Keratinocyte (primary cell): ENCODE measurements at places on chromosomes 5 and 9.

GRCh38 chr9:135827866-135828580, 79.3 kb downstream of the CAMSAP1 start:
- no peak for DNase-seq

DNA sequence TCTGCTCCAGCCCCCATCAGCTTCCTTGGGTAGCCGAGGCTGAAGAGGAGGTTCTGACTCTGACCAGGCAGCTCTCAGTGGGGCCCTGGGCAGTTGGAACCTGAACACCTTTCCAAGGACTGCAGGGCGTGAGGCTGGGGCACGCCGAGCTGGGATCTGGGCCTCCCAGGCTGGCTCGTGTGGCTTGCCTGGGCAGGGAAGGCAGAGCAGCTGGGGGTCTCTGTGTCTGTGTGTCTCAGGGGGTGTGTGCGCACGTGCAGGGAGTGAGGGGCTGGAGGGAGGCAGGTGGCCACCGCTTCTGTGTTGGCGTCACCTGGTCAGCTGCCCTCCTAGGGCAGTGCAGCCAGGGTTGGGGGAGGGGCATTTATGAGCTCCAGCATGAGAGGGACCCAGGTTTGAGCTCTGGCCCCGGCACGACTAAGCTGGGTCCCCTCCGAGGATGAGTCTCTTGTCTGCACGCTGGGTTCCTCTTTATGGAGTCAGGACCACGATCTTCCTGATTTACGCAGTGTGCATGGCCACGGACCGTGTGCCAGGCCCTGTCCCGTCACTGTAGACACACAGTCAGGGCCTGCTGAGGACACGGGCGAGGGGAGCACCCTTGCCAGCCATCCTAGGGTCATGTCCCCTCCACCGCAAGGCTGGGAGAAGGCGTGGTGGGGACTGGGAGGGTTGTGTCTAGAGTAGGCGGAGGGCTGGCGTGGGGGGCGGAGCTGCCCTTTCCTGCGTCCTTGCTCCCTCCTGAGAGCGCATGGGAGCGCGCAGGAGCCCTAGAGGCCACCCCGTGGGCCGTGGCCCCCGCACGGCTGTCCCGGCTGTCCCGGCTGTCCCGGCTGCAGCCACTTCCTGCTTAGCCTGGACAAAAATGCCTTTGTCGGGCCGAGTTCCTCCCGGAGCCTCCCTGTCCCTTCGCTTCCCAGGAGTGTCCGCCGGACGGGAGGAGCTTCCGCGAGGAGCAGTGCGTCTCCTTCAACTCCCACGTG, 4.6 kb downstream of the ADAMTSL2 start:
- no peak for DNase-seq

GRCh38 chr5:172686539-172687390, 45.7 kb downstream of the NEURL1B start:
- no peak for DNase-seq

DNA sequence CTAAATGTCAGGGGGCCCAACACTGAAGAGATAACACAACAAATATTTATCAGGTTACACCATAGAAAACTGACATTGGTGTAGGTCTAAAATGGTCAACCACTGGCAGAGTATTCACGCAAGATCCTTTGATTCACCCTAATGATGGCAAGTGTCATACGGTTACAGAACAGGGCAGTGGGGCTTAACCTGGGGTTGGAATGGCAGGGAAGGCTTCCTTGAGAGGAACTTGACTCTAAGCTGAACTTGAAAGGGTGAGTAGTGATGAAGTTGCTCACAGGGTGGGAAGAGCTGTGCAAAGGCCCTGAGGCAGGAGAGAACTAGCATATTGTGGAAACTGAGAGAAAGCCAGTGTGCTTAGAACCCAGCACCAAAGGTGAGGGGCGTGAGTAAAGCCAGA, 97.1 kb upstream of the MVB12B start:
- no peak for DNase-seq

- no peak for DNase-seq
Measured at GRCh38 chr5:142876817-142877216, 106.6 kb downstream of the ARHGAP26 start.

DNA sequence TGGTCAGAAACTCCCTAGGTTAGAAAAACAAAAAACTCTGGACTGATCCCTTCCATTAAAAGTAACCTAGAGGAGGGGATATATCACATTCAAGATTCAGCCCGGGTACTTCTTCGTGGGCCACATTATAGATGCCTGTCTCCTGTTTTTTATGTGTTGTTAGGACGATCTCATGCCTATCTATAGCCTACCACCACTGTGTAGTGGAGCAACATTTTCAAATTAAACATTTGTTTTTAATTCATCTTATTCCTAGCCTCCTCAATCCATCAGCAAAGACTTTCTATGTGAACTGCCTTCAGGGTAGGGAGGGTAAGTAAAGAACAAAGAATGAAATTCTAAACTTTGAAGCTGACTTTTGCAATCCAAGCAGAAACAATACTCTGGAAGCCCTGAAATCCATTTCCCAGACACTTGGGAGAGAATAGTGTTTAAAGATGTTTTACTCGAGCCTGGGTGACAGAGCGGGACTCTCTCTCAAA, 379.4 kb downstream of the ANXA1 start:
- no peak for DNase-seq

DNA sequence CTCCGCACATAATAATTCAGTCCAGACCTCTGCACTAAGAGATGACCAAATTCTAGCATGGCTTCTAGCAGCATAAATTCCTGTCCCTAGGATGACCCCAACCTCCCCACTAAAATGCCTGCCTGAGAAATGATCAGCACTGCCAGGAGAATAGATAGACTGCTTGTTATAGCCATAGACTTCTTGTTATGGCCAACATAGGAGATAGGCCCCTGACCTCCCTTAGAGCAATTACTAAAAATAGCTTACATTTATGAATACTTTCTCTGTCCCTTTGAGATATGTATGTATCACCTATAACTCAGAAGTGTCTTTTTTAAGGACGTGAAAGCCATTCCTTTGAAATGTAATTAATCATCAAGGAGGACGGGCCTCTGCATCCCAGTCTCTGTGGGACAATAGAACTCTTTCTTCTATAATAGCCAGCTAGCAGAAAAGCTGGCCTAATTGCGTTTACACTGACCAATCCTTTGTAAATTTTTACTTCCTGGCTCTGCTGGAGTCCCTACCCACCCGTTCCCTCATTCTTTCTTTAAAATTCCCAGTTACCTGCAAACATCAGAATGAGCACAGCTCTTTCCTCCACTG, 1002.7 kb downstream of the CDH18 start:
- no peak for DNase-seq

DNA sequence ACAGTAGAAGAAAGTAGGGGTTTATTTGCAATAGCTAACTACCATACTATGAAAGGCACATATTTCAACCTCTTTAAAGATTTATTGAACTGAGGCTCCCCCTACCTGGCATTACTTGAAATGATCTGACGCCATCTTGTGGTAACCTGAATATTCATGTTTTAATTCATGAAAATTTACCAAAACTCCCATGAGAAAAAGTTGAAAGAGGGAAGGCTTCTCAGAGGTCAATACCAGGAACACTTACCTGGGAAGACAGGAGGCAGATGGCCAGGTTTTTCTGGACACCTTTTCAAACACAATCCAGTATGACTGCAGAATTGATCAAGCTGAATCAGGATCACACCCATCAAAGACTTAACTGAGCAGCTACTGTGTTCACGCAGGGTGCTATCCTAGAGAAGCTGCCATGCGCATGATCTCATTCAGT, 9.4 kb downstream of the PRELID2 start:
- no peak for DNase-seq

DNA sequence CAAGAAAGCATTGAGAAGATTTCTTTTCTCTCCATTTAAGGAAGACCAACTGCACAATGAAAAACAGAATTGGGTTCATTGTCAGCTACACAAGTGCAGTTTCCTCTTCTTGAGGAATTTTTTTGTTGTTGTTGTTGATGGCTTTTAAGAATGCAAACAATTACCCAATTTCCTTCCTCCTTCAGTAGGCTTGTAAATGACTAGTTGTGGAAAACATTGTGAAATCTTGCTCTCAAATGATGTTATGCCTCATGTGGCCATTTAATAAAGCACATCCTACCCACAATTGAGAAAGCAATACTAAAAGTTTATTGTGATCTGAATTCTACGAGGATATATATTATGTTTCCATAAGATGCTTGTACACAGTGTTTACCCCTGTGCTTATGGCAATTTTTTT, 171.6 kb downstream of the FAM174A start:
- no peak for DNase-seq
